ENCODE measurements at places on chromosomes 2 and 18.

GRCh38 chr2:190578158-190579057 lies 43.9 kb upstream of the NEMP2 start:
- no peak for DNase-seq

GRCh38 chr18:7954238-7954637 lies 387.1 kb downstream of the PTPRM start:
- peak; percentile 37 for DNase-seq

DNA sequence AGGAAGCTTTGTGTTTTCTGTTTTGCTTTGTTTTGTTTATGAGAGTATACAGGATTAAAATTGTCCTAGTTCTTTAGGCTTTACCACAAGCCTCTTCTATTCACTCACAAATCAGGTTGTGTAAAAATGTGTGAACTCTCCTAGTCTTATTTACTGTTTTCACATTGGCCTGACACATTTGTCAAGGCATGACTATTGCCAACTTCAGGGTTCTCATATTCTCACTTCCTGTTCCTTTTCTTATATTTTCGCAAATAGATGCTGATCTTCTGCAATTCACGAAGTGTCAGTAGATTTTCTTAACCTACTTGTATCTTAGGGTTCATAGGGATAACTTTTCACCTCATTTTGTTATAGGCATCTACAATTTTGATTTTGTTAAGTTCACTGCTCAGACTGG lies 67.1 kb downstream of the CCDC102B start:
- no peak for DNase-seq

GRCh38 chr2:104890685-104891069 lies 36.8 kb downstream of the POU3F3 start:
- DNase-seq, result no peak

GRCh38 chr18:33841221-33841967 lies 263.4 kb downstream of the ASXL3 start:
- no peak for DNase-seq

DNA sequence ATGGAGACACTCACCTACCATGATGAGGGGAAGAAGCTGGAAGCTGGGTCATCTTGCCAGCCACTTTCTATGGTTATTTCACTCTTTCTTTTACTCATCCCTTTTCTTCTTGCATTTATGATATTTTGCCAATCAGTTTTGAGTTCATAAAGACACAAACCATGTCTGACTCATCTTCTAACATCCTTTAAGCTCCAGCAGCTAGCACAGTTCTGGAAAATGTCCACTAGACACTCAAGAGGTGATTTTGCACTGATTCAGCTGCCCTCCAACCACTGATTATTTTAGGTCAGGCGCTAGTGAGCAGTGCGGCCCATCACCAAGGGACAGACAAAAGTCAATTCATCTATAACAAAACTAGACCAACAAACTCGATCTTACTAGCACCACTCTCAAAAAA lies 537.1 kb upstream of the ID2 start:
- DNase-seq, result peak; percentile 74

GRCh38 chr18:21458788-21459187 lies 141.7 kb downstream of the ESCO1 start:
- DNase-seq, result no peak

- no peak for DNase-seq
These were observed at the start of gene SIX3 for GRCh38 chr2:44941551-44942234. Gene SIX3 (plus strand): TSS chr2:44941702. CDS start chr2:44942105, 403 bp downstream.

GRCh38 chr2:32738939-32739338 lies 111.1 kb downstream of the TTC27 start:
- no peak for DNase-seq

Data from astrocyte of the spinal cord (primary cell).